ENCODE measurements at places on chromosomes 13 and 19. TPM values are rescaled to one million over a fixed set of nuclear protein-coding genes. Genes with fewer than 3 reads are reported as not detected.

The WASF3 gene
- 20.0 TPM for polyA plus RNA-seq

The EMP3 gene
- 24.9 TPM for polyA plus RNA-seq

The PSG1 gene
- not detected for polyA plus RNA-seq

The PARP4 gene
- polyA plus RNA-seq = 7.7 TPM

The HOMER3 gene
- polyA plus RNA-seq = 35.0 TPM

The AMER2 gene
- polyA plus RNA-seq = 18.8 TPM

The RHPN2 gene
- polyA plus RNA-seq = 94.0 TPM

The SLC25A42 gene
- polyA plus RNA-seq = 9.5 TPM

The KLHL1 gene
- polyA plus RNA-seq = 0.12 TPM

The TJP3 gene
- 3.8 TPM for polyA plus RNA-seq

The IQCN gene
- polyA plus RNA-seq = 7.6 TPM
